ENCODE measurements at places on chromosomes 6 and 20.

DNA sequence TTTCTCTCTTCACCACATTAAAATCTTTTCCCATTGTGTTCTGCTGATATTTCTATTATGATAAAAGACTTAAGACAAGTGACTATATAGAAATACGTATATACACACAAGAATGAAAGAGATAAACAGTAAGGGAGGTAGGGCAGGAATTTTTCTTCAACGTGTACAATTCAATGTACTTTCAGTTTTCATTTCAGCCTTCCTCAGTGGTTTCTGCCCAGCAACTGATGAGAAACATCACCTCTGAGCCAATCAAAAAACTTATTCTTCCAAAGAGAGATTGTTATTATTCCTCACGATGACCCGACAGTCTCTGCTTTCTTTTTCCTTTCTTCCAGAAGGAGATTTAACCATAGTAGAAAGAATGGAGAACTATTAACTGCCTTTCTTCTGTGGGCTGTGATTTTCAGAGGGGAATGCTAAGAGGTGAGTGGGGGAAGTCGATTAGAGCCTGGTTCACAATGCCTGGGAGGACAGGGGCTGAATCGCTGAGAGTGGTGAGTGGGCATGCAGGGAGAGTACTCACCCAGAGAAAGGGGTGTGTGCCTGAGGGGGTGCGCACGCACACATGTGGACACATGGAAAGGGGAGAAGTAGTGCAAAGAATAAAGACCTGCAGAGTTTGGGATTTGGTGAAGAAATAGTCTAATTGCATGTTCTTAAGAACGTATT lies at the start of gene BTN3A1:
TSS of gene BTN3A1 (plus strand) at position 289 of the 672 bp plus-strand sequence. CDS start 3,289 bp downstream, outside the sequence.
- DNase-seq = peak; percentile 51

DNA sequence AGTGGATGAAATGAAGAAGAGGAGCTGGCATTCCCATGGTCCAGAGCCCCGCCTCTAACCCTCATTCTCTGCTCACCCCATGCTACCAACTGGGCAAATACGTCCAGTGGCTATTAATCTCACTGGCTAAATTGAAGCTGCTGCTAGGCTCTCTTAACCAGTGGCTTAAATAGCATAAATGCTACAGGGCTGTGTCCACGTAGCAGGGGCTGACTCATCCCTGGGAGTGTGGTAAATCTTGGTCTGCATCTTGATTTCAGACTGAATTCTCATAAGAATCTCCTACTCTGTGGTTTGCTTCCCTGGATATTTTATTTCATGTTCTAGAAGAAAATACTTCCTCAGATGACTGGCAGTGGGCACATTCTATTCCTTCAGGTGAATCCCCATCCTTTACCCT lies 193.1 kb upstream of the ARG1 start:
- DNase-seq = no peak

DNA sequence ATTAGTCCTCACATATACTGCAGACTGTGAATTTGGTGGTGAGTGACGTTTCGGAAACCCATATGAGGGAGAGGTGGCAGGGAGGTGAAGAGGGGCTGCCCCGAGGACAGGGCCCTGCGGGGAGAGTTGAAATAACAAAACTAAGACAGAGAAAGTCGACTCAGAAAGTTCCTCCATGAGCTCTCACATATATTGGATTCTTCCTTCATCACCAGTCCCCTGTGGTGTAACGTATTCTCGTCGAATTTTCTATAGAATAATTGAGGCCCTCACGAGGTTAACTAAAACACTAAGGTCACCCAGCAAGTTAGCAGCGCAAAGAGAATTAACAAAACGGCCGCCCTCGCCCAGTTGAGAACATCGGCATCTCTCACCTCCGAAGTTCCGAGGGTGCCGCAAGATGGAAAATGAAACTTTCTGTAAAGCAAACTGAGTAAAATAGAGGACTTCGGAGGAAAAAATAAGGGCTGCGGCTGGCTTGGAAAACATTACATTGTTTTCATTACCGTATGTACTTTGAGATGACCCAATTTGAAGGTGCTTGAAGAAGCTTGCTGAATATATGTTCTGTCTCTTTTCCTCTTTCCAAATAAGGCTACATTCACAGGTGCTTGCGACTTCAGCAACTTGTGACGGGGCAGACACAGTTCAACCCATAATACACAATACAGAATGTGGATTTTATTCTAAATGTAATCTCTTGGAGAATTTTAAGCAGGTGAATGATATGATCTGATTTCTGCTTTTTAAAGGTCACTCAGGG lies 490.9 kb upstream of the JARID2 start:
- no peak for DNase-seq

DNA sequence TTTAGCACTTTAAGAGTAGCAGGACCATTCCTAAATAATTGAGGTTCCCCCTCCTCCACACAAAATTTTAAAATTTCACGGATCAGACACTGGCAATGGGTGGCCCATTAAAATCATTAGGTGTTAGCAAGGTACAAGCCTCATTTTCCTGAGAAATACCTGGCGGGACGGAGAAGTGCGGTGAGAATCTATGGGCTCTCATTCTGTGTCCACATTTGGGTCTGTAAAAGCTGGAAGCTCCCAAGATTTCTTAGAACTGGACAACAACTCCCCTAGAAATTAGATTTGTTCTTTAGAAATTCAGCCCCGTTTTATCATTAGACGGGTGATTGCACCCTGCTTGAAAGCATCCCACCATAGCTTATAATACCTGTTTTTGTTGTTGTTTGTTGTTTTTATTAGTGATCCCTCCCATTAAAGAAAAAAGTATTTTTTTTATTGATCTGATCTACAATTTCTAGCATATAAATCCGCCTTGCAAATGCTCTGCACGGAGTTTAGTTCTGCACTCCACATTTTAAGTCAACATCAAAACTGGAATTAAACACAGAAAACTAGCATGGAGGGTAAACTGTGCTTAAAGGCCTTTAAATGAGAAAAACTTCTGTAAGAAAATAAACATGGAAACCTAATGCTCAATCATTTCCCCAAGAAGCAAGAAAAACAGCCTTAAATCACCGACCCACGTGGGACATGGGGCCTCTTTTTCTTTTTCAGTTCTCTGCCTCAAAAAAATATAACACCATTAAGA lies 5.7 kb downstream of the SIM1 start:
- DNase-seq = no peak

DNA sequence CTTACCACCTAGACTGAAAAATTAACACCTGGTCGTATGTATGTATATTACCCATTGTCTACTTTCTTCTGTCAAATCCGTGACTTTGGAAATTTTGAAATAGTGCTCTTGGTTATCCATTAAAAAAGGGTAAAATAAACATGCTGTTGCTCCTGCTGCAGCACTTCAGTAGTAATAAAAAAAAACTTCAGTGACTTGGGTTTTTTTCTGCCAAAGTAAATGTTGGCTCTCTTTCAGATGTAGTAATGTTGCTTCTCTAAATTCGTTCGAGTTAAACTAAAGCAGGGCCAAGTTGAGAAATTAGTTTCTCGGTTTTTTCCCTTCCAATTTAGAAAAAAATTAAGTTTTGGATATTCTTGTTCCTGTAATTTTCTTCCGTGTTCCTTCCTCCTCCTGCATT lies 34.2 kb downstream of the JARID2 start:
- no peak for DNase-seq

GRCh38 chr20:36827541-36828279 lies 48.2 kb upstream of the TLDC2 start:
- DNase-seq = no peak

DNA sequence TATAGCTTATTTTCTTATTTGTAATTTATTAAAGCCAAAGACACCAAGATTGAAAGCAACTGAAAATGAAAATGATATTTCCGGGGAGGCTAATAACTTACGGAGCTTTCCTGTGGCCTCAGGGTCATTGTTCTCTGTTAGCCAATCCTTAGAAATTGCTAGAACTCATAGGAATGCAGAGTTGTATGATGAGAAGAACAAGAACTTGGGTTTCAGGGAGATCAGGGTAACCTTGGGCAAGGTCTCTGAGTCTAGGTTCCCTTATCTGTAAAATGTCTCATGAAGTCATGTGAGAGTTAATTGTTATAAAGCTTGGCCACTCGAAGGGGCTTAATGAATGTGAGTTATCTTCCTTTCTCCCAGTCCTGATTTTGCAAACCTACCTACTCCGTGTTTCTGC lies 20.1 kb upstream of the SERINC3 start:
- no peak for DNase-seq

GRCh38 chr6:90288404-90288803 lies 8.2 kb downstream of the BACH2 start:
- no peak for DNase-seq

DNA sequence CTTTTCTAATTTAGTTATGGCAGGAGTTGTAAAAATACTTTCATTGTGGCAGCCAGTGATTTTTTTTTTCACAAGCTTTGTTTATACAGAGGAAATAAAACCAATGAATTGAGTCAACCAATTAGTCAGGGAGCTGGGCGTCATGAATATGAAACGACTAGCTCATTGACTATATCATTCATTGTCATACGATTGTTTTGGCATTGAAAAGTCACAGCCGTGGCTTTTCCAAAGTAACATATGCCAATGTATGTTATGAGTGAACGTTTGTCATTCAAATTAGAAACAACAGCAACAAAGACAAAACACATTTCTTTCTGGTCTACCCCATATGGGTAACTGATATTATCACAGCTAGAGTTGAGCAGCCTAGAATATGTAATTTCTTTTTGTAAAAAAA lies 810.6 kb downstream of the EPHA7 start:
- DNase-seq = no peak

- DNase-seq = no peak
These were observed 34.1 kb downstream of the CDC40 start for GRCh38 chr6:110214338-110214737.

- DNase-seq = no peak
These were observed 366.0 kb downstream of the LAMA2 start for GRCh38 chr6:129248946-129249345.

DNA sequence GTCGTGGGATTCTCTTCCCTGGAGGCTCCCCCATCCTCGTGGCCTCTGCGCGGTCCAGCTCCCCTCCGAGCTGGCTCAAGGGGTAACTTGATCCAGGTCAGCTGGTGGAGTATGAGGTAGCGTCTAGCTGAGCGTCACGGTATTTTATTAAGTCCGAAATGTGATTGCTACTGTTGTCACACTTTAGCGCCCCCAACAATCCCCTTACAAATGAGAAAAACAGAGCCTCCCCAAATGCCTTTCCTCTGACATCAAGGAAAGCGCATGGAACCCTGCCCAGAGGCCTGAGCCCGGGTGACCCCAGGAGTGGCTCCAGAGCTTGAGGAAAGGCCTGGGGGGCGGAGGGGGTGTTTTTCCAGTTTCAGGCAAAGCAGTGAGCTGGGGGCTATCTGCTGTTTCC lies 192.4 kb downstream of the ZMYND8 start:
- DNase-seq = no peak

GRCh38 chr6:136012198-136012887 lies 160.8 kb downstream of the PDE7B start:
- DNase-seq = no peak

GRCh38 chr6:24646771-24647170 lies 780 bp upstream of the KIAA0319 start:
- no peak for DNase-seq

DNA sequence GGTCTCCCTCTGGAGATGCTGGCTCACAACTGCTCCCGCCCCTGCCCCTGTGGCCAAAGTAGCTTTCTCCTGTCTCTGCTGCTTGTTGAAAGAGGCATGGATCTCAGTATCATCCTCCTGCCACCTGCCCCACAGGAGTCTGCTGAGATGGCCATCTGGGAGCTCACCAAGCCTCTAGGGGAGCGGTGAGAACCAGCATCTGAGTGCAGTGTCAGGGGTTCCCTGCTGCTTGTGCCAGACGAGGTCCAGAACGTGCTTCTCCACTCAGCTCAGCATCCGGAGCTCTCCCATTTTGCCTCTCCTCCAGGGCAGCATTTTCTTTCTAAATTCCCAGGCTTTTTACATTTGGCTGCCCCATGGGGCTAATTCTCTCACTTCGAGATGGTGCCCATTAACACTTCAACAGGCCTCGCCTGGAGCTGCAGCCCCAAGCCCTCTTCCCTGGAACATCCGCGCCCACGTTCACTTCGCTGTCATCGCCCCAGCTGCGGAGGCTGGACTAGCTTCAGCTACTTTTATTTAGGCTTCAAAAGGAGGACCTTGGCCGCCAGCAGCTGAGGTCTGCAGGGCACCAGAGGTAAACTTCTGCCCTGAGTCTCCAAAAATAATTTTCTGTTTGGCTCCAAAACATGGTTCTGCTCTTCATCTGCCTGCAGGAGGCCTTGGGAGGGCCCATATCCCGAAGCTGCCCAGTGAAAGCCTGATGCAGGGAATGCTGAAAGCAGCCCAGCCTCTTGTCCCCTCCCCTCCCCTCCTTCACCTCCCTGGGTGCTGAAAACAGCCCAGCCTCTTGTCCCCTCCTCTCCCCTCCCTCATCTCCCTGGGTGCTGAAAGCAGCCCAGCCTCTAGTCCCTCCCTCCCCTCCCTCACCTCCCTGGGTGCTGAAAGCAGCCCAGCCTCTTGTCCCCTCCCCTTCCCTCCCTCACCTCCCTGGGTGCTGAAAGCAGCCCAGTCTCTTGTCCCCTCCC lies 25.2 kb upstream of the MLN start:
- DNase-seq = no peak

DNA sequence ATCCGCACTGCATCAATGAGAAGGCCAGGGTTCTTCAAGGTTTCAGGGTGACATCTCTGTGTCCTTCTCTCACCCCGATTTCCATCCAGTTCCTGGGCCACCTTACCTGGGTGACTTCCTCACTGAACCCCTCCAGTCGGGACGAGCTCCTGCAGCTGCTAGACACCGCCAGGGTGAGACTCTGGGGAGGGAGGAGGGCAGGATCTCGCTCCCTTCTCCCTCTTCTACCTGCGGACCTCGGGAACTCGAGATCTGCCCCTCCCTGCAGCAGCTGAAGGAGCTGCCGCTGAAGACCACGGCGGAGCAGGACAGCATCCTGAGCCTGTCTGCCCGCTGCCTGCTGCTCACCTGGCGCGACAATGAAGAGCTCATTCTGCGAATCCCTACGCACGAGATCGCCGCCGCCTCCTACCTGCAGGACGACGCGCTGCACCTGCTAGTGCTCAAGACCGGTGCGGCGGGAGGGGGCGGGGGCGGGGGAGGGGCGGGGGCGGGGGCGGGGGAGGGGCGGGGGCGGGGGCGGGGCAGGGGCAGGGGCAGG lies 7.5 kb downstream of the CCM2L start:
- peak; percentile 15 for DNase-seq

DNA sequence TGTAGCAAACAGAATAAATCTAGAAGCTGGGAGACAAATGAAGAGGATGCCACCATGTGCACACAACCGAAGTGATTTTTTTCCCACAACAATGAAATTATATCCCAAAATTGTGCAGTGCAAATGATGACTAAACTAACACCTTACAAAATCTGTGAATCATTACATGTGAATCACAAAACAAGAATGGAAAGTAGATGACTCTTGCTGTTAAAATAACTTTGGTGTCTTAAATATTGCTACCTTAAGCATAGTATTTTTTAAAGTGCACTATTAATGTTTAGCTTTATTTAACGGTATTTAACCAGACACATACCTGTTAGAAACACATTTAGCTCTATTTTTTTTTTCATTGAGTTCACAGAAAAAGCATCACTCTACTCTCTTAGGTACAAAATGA lies 190.8 kb downstream of the TBC1D32 start:
- DNase-seq = no peak

All from effector CD8-positive, alpha-beta T cell (primary cell).